ENCODE measurements at places on chromosomes 1 and 21.

DNA sequence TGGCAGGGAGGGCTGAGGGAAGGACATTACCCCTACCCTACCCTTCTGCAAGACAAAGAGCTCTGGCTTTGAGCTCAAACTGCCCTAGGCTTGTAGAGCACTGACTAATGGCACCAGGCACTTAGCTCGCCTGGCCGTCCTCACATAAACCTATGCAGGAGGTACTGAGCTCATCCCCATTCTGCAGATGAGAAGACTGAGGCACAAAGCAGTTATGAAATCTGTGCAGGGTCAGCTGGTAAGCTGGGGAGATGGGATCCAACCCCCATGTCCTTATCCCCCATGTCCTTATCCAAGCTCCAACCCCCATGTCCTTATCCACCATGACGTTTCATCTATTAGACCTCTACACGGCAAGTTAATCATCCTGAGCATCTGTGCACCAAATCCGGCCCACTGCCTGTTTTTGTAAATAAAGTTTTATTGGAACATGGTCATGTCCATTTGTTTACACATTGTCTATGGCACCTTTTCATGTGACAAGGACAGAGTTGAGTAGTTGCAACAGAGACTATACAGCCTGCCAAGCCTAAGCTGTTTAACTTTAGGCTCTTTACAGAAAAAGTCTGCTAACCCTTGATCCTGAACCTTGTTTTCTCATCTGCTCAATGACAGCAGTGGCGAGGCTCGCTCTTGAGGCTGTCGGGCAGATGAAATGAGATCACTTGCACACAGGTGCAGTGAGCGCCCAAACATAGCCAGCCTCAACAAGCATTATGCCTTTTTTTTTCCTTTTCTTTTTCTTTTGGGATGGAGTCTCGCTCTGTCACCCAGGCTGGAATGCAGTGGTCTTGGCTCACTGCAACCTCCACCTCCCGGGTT lies 86.8 kb downstream of the FBXO2 start:
- no peak for DNase-seq

GRCh38 chr1:159005676-159006075 lies 4.0 kb upstream of the IFI16 start:
- DNase-seq = no peak

- DNase-seq = no peak
Observed at GRCh38 chr21:46425571-46425970, 33.1 kb upstream of the DIP2A start.

DNA sequence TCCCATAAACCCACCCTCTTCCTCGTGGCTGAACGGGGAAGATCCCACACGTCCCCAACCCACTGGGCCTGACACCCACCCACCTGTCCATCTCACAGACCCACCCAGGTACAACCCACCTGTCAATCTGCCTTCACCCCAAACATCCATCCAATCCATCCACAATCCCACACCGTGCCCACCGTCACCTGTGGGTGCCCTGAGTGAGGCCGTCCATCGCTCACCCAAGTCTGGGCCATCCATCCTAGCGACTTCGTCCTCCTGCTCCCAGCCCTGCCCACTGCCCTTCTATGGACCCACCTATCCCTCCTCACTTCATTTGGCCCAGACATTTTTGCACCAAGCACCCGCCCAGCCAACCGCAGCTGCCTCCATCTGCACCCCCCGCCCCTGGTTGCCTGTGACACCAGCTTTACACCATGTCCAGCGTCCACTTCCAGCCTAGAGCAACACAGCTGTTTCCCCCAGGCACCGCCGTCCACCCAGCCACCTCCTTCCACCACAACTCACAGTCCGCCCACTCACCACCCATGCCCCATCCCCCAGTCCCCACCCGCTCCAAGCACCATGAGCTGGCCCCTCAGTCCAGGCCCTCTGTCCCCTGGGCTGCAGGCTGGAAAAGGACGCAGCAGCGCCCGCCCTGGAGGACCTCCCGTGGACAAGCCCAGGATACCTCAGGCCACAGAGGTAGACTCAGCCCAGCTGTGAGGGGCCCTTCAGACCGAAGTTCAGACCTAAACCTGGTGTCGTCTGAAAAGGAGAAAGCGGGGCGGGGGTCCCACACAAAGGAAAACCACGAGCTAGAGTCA lies 7.7 kb downstream of the TTLL10 start:
- DNase-seq = no peak

DNA sequence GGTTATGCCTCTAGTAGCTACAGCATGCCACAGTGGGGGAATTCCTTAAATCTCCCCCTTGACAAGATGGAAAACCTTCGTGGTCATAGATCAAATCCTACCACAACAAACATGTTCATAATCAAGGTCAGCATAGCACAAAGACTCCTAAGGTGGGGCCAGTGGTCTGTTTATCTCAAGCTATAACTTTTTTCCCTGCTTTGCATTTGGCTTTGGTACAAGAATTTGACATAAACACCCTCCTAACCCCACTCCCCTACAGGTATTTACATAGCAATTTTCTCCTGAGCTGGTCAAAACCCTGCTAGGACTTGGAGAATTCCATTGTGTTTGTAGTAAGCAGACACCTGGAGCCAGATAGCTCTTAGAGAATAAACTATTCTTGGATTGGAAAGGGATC lies 58.5 kb downstream of the HIVEP3 start:
- DNase-seq = no peak

DNA sequence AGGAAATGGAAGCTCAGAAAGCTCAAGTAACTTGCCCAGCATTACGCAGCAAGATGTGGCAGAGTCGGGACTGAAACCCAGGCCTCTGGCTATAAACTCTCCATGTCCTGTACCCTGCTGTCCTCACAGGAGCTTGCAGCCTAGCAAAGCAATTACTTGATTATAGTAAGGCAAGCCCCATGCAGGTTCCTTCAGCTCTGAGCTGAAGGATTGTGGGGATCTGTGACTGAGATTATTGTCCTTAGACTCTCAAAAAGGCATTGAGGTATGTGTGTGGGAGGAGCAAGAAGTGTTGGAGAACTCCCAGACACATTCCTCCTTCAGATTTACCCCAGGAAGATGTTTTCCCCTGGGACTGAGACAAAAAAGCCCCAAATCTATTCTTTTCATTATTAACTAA lies 124.0 kb upstream of the SPATA6 start:
- DNase-seq = no peak

GRCh38 chr1:209647156-209647555 lies 5.1 kb downstream of the LAMB3 start:
- DNase-seq = no peak

DNA sequence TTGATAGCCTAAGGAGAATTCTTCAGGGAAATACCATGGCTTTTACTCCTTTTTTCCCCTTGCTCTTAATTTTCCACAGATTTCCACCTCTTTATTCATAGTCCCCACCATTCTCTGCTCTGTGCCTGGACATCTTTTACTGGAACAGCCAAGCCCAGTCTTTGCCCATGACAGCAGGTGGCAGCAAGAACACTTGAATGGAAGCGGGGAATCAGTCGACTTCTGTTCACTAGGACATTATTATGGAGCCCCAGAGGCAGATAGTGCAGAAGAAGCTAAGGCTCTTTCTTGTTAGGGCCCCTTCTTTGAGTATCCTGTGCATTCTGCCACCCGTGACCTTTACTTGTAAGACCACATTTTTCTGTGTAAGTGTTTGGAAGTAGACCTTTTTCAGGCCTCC lies 6.3 kb downstream of the OR14I1 start:
- DNase-seq = no peak

DNA sequence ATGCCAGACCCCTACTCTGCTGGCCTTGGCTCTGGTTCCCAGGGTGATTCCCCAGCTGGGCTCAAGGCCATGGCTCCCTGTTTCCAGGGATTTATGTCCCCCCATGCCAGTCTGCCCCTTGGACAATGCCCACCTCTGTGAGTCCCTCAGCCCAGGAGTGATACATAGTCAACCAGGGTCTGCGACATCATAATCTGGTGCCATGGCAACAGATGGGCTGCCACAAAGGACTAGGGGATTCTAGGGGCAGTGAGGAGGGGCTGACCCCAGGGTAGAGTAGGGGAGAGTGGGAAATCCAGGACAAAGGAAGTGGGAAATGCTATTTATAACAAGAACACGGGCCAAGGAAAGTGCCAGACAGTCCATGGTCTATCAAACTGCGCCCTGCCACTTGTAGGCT lies 33.8 kb downstream of the LRP8 start:
- DNase-seq = no peak

DNA sequence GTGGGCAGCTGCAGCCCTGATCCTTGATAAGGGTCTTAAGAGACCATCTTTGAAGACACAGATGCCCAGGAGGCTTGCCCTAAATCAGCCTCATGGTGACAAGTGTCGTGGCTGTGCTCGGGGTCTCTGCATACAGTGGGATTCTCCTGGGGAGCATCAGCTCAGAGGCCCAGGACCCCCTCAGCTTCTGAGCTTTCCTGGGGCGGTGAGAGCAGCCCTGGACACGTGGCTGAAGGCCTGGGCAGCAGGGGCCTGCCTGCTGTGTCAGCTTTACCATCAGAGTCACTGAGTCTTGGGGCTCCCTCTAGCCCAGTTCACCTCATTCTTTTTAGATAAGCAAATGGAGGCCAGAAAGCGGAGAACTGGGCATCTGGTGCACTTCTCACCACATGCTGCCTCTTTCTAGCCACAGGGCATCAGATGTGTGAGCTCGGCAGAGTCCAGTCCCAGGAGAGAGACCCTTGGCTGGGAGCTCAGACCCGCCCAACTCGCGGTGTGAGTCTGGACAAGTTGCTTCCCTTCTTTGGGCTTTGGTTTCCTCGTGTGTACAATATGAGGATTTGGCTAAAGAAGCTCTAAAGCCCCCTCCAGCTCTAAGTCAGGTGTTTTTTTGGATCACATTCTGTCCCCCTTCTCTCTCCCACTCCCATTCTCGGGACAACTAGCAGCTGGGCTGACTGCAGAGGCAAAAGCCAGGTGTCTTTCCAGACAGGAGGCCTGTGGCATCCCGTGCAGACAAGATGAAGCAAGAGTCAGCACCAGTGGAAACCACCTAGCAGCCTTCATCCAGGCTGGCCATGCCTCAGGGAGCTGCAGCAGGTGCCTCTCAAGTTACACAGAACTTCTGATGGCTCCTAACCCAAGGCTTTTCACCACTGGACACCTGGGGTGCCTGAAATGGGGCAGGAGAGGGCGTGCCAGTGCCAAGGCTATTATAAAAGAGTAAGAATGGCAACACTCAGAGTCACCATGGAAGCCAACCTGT lies 119.1 kb downstream of the KCNN3 start:
- DNase-seq = no peak

DNA sequence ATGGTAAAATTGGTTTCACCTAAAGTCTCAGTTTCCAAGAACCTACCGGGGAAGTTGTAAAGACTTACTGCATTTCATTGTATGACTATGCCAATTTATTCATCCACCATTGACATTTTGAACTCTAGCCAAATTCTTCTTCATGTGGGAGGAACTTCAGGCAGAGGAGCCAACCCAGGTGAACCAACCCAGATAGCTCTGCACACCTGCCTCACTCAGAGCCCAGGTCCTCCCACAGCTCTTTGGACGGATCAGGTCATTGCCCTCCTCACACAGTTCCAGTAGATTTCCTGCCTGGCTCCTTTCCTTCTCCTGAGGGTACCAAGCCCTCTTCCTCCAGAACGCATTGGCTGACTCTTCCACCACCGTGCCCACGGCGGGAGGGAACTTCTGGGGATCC lies 121.7 kb downstream of the DTL start:
- no peak for DNase-seq

GRCh38 chr1:15786581-15786980 lies 20.9 kb downstream of the UQCRHL start:
- no peak for DNase-seq

DNA sequence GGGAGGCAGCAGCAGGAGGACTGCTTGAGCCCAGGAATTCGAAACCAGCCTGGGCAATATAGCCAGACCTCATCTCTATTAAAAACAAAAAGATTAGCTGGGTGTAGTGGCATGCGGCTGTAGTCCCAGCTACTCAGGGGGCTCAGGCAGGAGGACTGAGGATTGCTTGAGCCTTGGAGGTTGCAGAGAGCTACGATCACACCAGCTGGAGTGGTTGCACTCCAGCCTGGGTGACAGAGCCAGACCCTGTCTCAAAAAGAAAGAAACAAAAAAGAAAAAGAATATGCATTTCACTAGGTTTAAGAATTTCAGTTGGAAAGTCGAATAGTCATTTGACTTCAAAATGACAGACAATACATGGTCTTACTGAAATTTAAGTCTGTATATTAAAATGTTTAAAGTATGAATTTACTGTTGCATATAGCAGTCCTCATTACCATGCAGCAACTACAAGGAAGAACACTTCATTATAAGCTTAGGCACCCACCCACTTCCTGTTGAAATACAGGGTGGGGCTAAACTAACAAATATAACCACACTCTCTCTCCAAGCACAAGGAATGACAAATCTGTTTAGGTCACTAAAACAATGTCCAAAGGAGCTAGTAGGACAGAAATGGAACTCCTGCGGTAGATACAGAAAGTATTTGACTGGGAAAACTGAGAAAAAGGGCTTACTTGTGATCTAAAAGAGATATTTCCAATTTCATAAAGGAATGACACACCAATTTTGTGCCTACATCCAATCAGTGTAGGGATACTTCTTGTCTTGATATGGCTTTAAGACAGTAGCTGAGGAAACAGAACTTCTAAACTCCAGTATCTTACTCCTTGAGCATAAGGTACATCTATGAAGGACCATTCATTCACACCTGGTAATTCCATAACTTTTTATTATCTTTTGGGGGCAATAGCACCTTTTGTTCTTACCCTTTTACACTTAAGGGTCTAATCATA lies 44.1 kb downstream of the GPR3 start:
- DNase-seq = no peak

GRCh38 chr1:20381045-20381641 lies 90.5 kb downstream of the VWA5B1 start:
- DNase-seq = no peak

DNA sequence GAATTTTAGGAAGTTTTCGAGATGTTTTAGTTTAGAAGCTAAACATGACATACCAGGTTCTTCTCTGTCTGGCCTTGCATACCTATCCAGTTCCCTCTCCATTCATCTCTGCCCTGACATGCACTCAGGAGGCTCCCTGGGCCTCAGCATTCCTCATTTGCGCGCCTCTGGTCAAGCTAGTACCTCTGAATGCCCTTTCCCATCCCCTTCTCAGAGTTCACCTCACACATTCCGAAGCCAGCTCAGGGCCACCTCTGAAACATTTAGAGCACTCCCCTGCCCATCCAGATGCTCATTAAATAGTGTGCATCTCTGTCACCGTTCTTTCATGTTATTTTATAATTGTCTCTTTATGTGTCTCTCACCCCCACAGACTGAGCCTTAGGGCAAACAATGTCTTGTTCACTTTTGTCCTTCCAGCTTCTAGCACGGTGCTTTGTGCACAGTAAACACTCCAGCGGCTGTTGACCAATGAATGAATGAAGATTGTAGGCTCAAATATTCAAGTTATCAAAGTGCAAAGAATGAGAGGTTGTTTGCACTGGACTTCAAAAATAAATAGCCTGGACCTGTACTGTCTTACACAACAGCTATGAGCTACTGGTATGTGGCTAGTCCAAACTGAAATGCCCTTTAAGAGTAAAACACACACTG lies 1.2 kb upstream of the DHCR24 start:
- DNase-seq = no peak

- DNase-seq = no peak
Observed at GRCh38 chr1:15714406-15715136, 21.5 kb upstream of the SLC25A34 start.

Measured in stimulated activated CD4-positive, alpha-beta T cell treated with anti-CD3 and anti-CD28 coated beads, TNF-alpha, amount 100 ng/mL, for 48 hours (primary cell).